A172 (cell line): ENCODE measurements at places on chromosomes 2 and 18.

DNA sequence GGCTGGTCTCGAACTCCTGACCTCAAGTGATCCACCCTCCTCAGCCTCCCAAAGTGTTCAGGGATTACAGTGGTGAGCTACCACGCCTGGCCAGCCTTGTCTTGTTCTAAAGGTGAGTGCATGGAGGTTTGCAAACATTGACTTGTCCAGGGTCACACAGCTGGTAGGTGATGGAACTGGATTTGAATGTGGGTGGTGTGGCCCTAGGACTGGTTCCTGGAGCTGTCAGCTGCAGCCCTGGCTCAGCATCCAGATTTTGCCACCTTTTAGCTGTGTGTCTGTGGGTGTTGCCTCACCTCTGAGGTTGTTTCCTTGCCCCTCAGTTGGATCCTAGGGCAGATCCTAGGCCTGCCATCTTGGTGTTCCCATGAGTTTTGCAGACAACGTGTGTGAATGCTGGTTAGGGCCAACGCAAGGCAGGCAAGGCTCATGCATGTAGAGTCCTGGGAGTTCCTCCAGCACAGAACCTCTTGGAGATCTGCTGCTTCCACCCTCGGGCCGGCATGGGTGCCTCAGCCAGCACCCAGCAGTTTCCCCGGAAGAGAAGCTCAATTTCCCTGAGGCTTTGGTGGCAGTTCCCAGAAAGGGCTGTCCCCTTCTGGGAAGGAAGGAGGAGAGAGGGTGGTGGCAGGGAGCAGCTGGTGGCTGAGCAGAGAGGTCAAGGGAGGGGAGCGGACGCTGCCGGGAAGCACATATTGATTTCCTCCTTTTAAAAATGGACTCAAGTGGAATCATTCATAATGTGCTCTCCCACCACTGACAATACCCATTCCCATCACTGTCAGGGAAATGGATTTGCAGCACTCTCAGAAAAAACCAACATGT, 127.6 kb upstream of the HS6ST1 start:
- no peak for DNase-seq

DNA sequence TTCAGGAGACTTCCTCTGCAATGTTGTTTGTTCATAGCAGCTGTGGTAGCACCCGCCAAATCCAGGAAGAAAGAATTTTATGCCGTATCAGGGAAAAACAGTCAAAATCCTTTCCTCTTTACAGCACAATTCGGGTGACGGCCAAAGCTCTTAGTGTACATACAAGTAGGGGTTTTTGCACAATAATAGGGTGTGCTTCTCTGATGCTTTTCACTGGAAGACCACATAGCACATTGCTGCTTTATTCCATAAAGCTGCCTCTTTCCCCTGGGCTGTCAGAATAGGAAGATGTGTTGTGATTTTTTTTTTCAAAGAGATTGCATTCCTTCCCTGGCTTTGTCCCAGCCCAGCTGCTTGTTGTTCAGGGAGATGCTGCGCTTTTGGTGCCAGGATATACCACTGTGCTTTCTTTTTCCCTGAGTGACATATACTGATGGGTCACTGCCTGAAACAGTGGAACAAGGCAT, 27.2 kb upstream of the LANCL1 start:
- DNase-seq: no peak

DNA sequence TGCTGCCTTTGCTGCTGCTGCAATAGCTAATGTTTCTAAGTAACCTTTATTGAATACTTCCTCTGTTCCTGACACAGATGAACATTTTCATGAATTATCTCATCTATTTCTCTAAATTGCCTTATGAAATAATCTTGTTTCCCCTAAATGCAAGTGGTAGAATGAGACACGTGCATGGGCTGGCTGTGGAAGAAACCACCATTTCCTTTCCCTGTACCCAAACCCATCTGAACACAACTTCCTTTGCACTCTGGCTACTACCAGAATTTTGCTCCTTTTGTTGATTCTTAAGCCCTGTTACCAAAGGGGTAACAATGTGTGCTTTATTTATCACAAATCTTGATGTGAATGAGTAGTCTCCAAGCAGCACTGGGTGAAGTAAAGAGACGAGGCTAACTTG, 29.2 kb downstream of the AKAIN1 start:
- no peak for DNase-seq

GRCh38 chr2:174125090-174125489, 123.2 kb downstream of the OLA1 start:
- DNase-seq: no peak

DNA sequence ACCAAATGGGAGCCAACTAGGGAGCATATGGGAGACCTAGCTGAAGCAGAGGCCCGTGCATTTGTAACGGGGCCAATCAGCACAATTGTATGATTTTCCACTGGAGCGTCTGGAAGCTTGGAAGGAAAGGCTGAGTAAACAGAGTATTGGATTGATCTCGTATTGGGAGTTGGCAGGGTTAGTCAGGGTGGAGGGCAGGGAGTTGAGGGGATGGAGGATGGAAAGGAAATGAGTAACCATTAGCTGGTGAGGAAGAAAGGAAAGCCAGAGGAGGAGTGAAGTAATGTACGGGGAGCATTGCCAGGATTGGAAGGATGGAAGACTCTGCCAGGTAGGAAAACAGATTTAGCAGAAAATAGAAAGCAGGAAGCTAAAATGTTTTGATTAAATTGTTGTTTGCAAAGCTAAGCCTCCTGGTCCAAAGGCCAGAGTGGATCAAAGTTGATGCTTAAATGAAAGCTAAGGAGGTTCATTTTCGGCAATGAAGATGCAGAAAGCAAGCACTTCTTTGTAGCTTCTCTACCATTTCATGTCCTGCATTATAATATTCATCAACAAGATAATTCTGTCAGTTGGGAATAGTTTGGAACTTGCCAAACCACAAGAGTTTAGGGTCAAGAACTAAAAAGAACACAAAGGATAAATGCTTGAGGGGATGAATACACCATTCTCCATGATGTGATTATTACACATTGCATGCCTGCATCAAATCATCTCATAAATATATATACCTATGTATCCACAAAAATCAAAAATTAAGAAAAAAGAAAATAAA, 75.6 kb upstream of the TTN start:
- peak; percentile 47 for DNase-seq

- peak; percentile 7 for DNase-seq
Measured at GRCh38 chr2:99729104-99730025, 239.5 kb upstream of the REV1 start.

DNA sequence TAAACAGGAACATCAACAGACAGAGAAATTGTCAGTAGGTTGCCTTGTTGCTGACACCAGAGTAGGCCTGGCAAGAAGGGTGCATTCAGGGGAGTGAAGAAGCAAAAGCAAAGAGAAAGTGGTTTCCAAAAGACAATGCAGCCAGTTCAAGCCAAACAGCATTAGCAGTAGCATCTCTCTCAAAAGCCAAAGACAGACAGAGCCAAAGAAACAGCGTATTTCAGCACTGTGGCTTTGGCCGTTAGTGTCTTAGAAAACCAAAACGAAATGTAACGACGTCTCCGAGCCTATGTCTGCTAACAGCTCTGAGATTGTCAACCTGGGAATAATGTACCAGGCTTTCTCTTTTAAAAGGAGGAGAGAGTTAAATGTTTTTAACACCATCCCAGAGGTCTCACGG, 178.6 kb downstream of the NRP2 start:
- DNase-seq: no peak

- DNase-seq: no peak
Measured at GRCh38 chr2:217993817-217994463, 8.9 kb downstream of the TNS1 start.
